ENCODE measurements at places on chromosomes 6 and 20.
A peak's percentile ranks its signal among the peaks of the same experiment; 100 is the strongest.

DNA sequence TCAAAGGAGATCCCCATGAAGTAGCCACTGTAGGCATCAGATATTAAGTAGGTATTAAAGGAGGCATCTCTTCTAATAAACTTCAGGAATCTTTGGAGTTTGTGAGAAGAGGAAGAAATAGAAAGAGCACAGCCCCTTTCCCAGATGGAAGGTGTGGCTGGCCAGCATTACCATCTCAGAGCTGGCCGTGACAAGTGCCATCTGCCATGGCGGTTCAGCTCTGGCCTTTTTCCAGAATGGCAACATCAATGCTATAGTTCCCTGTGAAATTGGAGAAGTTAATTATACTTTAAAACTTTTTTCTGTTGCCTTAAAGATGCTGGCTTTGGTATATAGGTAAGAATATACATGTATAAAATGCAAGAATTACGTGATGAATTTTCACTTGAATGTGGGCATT lies 51.9 kb upstream of the MCUR1 start:
- no peak for DNase-seq

DNA sequence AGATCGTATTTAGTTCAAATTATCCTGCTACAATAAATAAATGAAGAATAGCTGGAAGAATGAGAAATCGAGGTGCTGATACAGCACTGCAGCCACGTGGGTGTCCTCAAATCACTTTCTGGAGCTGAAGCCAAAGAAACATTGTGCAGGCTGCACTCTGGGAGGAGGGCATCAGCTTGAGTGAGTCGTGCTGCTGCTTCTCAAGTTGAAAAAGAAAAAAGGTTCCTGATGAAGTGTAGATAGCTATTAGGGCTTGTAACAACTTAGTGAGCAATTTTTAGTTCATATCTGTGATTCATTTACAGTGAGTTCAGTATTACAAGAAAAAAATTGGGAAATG lies 40.5 kb downstream of the DSE start:
- peak; percentile 61 for DNase-seq

GRCh38 chr6:159689001-159689400 lies 4.0 kb downstream of the SOD2 start:
- DNase-seq: no peak

GRCh38 chr20:20480126-20480525 lies 112.2 kb downstream of the INSM1 start:
- no peak for DNase-seq

GRCh38 chr6:6892744-6893583 lies 214.8 kb upstream of the RREB1 start:
- no peak for DNase-seq

DNA sequence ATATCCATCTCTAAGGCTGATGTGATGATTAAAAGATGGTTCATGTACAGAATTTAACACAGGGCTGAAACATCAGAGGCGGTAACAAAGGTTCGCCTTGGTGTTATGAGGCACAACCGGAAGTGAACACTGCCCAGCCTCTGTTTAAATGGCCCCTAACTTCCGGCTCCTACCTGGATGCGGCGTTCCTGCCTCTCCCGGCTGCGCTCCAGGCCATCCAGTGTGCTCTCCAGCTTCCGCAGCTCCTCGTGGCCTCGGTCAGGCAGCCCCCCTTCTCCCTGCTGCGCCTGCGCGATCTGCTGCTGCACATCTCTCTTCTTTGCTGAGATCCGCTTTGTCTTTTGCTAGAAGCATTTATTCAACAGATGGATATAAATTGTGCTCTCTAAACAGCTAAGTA lies 195.3 kb downstream of the SYNE1 start:
- no peak for DNase-seq

DNA sequence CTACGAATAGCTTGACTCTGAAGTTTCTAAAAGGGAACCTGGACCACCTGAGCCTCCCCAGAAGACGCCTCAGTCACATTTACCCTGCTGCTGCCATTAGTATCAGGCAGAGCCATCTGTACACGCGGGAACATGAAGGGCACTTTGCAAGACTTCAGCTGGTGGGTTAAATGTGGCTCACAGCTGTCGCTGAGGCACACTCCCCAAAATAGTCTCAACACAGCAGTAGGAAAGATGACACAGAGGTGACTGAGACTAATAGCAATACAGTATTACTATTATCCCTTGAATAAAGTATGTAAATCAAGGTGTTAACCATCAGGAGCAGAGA lies 29.0 kb downstream of the PSMB1 start:
- no peak for DNase-seq

- DNase-seq: peak; percentile 89
These were observed 34.4 kb upstream of the ARHGAP18 start for GRCh38 chr6:129744201-129744879.

- DNase-seq: no peak
These were observed 20.1 kb downstream of the ACOT13 start for GRCh38 chr6:24686946-24687345.

GRCh38 chr6:26158076-26158580 lies 70.9 kb downstream of the HFE start:
- DNase-seq: no peak

GRCh38 chr6:138533667-138534066 lies 34.4 kb upstream of the NHSL1 start:
- no peak for DNase-seq
